Activated T-cell treated with anti-CD3 and anti-CD28 coated beads, Interleukin-2, amount 50 U/mL, for 48 hours (primary cell): ENCODE measurements at places on chromosomes 12 and 14.

DNA sequence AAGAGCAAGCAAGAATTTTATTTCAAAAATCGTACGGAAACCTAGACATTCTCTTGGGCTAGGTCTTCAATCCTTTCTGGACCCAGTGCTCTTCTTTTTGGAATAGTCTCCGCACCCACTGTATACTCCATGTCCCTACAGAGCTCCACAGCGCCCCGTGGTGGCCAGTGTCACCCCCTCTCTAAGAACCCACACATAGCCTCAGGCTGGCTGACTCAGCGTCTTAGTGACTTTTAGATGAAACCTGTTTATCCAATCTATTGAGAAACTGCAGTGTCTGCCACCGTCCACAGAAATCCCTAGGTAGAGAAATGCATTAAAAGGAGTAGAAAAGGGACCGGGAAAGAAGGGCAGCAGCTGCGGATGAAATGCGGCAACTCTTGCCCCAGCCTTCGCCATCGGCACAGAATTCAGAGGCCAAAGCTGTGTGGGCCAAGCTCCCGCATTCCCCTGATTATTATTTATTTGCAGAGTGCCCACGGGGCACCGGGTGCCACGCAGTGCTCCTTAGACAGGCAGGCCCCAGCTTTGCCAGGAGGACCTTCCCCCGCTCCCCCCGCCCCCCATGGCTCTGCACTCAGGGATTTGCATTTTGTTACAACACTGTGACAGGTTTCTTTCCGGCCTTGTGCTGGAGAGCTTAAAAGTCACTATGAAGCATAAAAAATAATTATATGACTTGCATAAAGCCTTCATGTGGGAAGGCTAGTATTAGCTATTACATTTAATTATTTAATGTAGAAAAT, 170.1 kb upstream of the FKBP4 start:
- DNase-seq: no peak

DNA sequence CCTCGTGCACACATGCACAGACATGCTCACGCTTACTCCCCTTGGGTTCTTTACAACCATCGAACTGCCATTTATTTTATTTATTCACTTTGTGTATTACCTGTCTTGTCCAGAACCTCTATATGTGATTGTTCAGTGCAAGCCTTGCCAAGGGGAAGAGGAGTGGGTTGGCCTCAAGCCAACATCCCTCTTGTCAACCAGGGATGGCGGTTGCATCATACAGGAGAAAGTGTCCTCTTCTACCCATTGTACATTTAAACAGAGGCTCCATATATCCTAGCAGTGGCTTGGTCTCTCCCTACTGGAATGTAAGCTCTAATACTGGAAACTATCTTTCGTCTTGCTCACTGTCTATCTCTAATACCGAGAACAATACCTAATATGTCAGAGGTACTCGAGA, 108.4 kb downstream of the C12orf42 start:
- no peak for DNase-seq

- no peak for DNase-seq
These were observed 42.6 kb upstream of the POC1B start for GRCh38 chr12:89568484-89568883.

DNA sequence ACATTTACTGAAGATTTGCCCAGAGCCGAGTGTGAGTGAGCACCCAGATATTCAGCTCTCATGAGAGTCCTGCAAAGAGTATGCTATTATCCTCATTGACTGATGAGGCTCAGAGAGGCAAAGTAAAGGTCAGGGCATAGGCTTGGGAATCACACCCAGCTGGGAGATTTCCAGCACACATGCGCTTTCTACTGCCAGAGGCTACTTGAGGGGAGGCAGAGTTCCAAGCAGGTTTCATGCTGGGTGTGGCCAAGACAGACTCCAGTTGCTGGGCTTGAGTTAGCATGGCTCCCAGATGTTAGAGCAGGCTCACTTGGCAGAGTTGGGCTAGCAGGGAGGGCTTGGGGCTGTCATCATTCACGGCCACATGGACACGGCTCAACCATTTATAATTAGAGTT, 14.4 kb upstream of the FAM181A start:
- no peak for DNase-seq

- DNase-seq: no peak
These were observed 35.3 kb upstream of the PAPOLA start for GRCh38 chr14:96466918-96467317.

GRCh38 chr14:76837524-76837923, 11.3 kb downstream of the LRRC74A start:
- no peak for DNase-seq

DNA sequence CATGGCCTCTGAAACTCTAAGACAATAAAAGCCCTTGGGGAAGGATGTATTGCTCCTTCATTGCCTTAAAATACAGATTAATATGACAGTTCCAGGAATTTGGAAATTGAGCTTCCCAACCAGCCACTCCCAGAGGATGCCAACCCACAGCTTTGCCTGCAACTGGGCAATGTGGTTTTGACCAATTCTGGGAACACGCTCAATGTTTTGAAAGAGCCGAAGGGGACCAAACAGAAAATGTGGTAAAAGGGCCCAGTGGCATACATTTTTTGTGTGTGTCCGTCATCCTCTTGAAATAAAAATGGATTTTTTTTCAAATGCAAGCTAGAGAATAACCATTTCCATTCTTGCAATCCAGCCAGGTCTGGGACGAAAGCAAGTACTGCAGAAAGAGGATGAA, 88.3 kb upstream of the PLEKHG7 start:
- no peak for DNase-seq
